ENCODE measurements at places on chromosomes 16 and 17. TPM values are rescaled to one million over a fixed set of nuclear protein-coding genes. Genes with fewer than 3 reads are reported as not detected.

DNA sequence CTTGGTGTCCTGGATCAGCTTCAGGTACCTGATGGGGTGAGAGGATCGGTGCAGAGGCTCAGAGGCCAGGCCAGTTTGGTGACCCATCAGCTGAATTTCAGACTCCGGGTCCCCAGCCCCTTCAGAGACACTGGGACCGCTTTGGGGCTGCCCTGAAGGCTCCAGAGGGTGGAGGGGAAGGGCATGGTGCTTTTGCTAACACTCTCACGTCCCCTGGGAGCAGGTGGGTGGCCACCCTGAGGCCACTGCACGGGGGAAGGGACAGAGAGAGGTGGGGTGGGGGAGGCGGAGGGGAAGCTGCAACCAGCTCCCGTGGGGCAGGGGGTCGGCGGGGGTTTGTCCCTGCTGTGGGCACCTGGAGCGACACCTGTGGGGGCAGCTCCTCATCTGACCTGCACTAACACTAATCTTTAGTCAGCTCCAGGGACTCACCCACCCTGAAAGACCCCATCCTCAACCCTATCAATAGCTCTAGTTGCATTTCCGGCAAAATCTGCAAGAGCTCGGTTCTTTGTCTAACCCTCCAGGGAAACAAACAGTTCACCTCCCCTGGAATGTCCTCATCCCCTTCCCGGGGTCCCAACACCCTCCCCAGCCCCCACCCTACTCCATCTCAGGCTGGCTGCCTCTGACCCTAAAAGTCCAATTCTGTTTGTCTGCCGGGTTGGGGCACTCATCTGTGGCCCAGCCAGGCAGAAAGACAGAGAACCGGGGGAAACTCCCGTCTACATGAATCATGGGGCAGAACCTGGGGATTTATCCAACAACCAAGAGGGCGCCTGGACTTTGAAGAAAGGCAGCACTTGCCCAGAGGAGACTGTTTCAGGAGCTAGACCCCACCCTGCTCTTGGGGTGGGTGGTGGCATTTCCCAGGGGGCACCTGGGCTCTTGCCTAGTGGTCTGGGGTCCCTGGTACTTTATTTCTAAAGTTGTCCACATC lies 91.9 kb upstream of the CBX4 start:
- peak; percentile 58 for DNase-seq

EFCAB13 gene
- total RNA-seq, result 4.9 TPM

DNA sequence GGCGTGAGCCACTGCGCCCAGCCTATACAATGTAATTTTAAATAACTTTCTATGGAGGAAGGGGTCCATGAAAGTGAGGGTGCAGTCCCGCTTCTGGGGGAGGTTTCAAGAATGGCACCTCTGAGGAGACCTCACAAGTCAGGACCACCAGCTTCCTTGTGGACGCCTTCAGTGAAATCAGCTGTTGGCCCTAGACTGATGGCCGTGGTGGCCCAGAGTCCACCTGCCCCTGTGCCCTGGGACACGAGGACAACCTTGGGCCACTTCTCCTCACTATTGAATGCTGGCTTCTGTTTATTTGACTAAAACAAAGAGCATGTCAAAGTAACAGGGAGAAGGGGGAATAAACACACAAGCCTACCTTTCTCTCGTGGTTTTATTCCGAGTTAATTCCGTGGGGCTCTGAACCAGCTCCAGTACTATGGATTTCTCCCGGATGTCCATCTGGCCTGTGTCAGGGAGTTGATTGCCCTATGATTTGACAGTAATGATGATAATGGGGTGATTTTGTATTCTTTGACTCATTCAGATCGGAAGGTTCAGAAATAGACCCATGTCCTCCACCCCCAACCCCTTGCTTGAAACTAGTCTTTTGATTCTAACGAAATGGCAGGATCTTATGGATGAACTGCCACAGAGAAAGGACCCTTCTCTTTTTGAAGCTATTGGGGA lies 8.6 kb upstream of the CBX4 start:
- DNase-seq, result no peak

DNA sequence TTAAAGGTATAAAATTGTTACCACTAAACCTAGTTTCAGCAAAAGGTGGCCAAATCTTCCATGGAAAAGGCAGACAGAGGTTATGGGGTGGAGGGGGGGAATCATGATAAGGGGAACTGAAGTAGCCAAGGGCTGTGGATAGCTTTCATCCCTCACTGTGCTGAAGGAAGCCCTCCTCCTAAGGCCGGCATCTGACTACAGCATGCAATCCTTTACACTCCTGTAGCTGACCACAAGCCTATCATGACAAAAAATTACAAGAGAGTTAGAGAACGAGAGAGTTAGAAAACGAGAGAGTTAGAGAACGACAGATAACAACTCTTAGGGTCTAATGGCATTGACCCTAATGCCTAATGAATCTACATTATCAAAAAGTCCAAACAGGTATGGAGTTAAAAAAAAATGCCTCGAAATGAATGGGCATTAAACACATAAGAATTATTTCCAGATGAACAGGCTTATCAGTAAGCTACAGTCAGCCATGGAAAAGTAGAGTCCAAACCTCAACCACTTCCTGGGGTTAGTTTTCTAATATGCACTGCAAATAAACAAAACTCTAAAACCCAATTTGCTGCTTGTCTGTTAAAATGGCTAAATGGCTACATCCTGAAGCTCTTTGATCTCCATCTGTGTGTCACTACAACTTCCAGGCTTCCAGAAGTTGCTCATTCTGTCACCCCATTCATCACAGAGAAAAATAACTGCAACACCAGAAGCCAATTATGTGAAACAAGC lies 29.7 kb downstream of the DUSP14 start:
- peak; percentile 24 for DNase-seq

DNA sequence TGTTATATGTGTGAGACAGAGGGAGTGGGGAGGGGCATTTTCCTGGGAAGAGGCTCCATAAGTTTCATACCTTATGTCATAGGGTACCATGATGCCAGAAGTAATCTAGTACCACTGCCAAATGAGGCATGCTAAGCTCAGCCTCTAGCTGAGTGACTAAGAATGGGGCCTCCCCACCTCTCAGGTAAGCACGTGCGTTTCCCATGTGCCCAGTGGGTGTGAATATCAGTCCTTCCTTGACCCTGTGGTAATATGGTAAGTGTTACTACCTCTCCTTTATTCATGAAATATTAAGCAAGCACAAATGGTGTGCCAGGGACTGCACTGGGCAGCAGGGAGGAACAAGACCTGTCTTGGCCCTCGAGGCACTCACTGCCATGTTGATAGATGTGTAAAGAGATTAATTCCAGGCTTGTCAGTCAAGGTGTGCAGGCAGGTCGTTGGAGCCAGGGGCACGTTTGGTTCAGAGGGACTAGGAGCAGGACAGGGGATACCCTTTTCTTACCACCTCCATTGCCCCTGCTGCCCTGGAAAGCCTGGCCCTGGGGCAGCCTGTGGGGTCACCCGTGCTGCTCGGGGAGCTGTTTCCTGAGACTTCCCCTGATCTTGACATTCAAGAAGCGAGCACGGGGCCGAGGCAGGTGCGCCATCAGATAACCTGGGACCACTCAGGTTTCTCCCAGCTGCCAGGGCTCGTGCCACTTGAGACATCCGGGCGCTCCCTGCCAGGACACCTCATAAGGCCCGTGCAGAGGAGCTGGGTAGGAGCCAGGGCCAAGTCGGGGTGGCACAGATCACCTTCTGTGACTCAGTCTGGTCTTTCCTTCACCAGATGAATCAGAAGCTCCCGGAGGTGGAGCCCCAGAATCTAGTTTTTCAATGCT lies 8.8 kb downstream of the RSAD1 start:
- DNase-seq, result no peak

KRTAP4-4 gene
- total RNA-seq, result not detected

TSPOAP1 gene
- 1.1 TPM for total RNA-seq

- no peak for DNase-seq
Observed at GRCh38 chr16:20744922-20745440, 3.4 kb upstream of the THUMPD1 start.

PRAC1 gene
- total RNA-seq, result not detected

GRCh38 chr17:19508577-19508867 lies 25.1 kb upstream of the SLC47A1 start:
- no peak for DNase-seq

DNA sequence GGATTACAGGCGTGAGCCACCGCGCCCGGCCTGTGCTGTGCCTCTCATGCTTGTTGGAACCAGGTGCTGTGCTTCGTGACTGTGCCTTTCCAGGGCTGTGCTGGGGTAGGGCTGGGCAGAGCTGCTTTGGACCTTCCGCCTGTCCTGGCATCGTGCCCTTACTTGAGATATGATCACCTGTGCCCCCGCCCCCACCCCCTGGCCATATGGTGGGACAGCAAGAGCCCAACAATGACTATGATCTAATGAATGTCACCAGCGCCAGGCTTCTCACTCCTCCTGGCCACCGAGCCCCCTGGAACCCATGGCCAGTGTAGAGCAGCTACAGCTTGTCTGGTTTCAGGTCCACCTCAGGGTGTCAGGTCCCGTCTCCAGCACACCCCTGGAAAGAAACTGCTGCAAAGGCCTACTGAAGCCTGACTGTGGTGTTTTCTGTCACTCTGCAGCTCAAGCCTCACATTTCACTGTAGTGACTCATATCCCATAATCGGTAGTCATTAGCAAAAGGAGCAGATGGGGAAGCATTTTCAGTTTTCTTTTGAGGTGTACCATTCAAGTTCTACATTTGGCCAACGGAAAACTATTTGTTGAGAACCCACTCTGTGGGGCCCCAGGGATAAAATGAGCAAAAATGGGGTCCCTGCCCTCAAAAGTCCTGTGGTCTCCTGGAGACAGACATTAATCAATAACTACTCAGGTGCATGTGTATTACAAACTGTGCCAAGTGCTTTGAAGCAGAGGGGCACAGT lies 22.1 kb downstream of the FCSK start:
- peak; percentile 67 for DNase-seq

- DNase-seq, result peak; percentile 54
Observed at GRCh38 chr17:43832168-43832975, 574 bp downstream of the MPP3 start.

DNA sequence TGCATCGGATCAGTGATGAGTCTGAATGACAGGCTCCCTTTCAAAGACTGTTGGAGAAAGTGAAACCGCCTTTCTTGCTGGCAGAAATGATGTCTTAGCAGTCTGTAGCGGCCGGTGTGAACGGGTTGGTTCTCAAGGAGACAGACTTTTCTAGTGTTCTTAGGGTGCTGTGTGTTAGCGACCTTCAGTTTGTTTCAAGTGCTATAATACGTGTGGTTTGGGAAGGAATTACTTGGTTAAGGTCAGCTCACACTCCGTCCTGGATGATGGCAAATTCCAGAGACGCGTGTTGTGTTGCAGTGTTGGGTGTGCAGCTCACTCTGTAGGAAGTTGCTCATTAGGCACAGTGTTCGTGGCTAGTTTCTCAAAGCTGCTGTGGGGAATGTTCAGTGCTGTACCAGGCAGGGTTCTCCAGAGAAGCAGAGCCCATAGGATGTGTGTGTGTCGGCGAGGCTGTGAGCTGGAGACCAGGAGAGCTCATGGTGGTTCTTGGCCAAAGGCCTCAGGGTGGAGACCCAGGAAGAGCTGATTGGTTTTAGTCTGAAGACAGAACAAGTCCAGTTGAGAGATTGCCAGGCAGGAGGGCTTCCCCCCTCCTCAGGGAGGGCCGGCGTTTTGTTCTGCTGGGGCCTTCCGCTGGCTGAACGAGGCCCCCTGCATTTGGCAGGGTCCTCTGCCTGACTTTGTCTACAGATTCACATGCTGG lies 37.6 kb downstream of the ZNF750 start:
- DNase-seq, result peak; percentile 64

CACNG1 gene
- not detected for total RNA-seq

- no peak for DNase-seq
Observed at GRCh38 chr16:19968891-19969683, 84.4 kb upstream of the GPRC5B start.

DNA sequence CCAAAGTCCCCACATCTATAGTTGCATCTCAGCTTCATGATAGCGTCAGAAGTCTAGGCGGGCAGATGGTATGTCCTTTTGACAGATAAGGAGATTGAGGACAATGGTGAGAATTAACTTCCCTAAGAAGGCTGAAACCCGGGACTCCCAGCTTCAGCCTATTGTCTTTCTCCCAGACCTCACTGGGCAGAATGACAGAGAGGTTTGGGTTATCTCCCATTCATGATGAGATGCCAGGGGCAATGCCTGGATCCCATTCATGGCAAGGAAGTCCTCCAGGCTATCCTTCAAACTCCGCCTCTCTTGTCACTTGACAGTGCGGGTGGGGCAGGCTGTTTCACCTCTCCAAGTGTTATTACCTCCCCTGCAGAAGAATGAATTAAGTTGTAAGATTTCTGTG lies 100.3 kb downstream of the IRX5 start:
- DNase-seq, result no peak

- DNase-seq, result peak; percentile 64
Observed at GRCh38 chr16:25066747-25067631, 44.6 kb upstream of the LCMT1 start.

GRCh38 chr16:63614429-63614828 lies 1507.4 kb downstream of the CDH11 start:
- no peak for DNase-seq

TAC4 gene
- total RNA-seq, result not detected

SOCS1 gene
- total RNA-seq, result 5.6 TPM

DNA sequence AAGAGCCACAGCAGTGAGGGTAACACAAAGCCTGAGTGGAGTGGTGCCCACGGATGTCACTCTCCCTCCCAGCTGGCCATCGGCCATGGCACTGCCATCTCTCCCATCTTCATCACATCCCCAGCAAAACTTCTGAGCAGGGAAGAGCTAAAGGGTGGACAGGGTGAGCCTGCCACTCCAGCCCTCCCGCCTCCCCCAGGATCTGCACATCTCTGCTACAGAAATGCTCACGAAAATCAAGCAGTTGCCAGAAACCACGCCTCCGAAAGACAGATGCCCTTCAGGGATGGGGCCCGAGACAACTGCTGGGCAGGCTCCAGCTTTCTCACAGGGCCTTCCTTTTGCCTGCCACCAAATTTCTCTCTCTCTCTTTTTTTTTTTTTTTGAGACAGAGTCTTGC lies 3.6 kb downstream of the GRIN2C start:
- DNase-seq, result no peak

DNA sequence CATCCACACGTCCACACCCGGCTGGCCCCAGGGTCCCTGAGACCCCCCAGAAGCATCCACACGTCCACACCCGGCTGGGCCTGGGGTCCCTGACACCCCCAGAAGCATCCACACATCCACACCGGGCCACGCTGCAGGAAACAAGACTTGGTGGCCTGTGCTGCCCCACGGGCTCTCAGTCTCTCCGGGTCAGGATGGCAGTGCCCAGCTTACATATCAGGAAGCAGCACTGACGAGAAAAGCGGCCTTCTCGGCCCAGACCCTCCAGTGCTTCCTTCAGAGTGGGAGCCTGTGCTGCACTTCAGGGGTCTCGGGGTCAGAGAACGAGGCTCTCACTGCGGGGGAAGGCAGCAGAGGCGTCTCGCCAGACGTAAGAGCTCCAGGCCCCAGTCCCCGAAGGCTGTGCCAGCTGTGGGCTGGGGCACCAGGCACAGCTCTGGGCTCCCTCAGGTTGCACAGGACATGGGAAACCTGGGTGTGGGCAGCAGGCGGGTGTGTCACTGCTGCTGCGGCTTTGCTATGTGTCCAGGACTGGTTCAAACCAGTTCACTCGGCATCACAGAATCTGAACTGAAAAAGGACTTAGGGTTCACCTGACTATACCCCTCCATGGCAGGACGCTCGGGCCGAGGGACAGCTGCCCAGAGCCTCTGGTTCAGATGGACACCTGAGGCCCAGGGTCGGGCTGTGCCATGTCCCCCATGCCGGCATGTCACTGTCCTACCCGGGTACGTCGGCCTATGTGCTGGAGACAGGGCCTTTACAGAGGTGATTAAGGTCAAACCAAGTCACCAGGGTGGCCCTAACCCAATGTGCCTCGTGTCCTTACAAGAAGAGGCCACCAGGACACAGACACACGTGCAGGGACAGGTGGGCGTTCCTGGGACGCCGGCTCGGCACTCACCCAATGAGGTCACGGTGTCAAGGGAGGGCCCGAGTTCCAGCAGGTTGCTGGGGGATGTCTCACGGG lies 40.2 kb upstream of the CHMP6 start:
- no peak for DNase-seq

GRCh38 chr17:49730078-49730784 lies 22.5 kb upstream of the SLC35B1 start:
- peak; percentile 97 for DNase-seq
